NCI-H510A treated with DMSO at 0.1 percent for 48 hours (cell line): ENCODE measurements at places on chromosomes 2 and 18.

GRCh38 chr2:165067643-165068486, 112.5 kb upstream of the SLC38A11 start:
- peak; percentile 68 for DNase-seq

DNA sequence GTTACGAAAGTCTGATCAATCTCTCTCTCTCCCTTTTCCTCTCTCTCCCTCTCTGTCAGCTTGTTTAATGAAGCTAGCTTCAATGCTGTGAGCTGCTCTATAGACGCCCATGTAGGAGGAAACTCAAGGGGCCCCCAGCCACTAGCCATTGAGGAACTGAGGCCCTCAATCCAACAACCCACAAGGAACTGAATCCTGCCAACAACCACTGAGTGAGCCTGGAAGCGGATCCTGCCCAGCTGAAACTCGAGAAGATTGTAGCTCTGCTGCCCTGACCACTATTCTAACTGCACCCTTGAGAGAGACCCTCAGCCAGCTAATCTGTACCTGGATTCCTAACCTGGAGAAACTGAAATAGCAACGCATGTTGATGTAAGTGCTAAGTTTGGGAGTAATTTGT, 129.2 kb downstream of the BCL11A start:
- DNase-seq, result no peak

GRCh38 chr2:3348767-3349166, 28.9 kb downstream of the EIPR1 start:
- no peak for DNase-seq

DNA sequence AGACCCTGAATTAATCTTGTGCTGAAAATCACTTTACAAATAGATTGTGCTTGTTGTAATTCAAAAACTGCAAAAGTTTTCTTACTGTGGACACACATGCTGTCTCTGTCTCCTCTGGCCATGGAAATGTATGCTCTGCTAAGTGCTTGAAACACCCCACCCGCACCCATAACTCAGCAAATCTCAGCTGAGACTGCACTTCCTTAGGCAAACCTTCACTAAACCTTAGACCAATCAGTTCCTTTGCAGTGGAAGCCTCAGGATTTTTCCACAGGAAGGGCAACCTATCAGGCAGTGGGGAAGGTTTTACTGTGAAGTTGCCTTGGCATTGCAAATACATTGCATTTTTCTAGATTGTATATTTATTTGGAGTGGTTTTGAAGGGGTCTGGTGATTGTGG, 62.2 kb upstream of the PLA2R1 start:
- no peak for DNase-seq

- DNase-seq, result peak; percentile 94
Measured at GRCh38 chr18:66344227-66344626, 259.7 kb downstream of the CDH19 start.
